Esophagus squamous epithelium (tissue), 5 donors: ENCODE measurements at places on chromosomes 5 and 9. TPM values are rescaled to one million over a fixed set of nuclear protein-coding genes. Genes with fewer than 3 reads are reported as not detected.

GRCh38 chr5:172335721-172336120 is 52.2 kb upstream of the UBTD2 start:
- H3K27me3 ChIP-seq = no peaks in the 10 kb centered on the region
- no peak for DNase-seq
- H3K4me3 ChIP-seq = no peak overlapping the region
- H3K27ac ChIP-seq = no peak overlapping the region
- H3K36me3 ChIP-seq = peaks cover 50% of the 10 kb centered on the region

DNA sequence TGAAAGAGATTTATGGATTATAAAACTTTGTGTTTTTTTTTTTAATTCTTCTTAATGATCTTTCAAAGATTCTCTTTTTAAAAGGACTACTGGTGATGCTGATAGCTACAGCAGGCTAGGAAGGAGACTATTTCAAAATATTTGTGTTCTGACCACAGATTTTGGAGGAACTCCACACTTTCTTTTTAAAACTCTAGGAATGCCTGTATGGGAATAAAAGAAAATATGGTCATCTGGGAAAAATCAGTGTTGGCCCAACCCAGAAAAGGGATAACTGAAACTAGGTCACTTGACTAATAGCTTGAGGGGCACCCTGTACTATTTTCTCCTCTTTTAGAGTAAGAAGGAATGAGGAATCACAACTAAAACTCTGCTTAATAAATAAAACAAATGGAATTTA is 97.6 kb upstream of the ADAMTS19 start:
- no peak overlapping the region for H3K27ac ChIP-seq
- H3K4me1 ChIP-seq = no peaks in the 10 kb centered on the region
- no peaks in the 10 kb centered on the region for H3K27me3 ChIP-seq

DNA sequence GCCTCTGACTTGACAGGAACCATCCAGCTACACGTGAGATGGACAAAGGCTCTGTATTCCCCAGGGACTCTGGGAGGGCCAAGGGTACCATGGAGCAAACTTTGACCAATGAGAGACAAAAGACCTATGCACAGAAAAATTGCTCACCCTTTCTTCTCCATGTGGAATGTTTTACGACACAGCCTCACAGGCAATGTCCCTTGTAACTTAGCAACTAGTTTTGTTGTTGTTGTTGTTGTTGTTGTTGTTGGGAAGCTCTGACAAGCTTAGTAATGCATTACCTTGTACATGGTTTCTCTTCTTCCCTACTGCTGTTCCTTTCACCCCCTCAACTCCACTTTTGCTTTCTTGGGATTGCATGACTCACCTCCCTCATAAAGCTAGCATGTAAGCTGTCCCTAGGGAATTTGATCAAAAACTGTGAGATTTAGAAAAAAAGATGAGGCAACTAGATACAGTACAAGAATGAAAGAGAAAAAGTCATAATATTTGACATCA is 550.9 kb downstream of the RAB3C start:
- H3K36me3 ChIP-seq = no peaks in the 10 kb centered on the region
- no peaks in the 10 kb centered on the region for H3K4me1 ChIP-seq
- no peak for DNase-seq

DNA sequence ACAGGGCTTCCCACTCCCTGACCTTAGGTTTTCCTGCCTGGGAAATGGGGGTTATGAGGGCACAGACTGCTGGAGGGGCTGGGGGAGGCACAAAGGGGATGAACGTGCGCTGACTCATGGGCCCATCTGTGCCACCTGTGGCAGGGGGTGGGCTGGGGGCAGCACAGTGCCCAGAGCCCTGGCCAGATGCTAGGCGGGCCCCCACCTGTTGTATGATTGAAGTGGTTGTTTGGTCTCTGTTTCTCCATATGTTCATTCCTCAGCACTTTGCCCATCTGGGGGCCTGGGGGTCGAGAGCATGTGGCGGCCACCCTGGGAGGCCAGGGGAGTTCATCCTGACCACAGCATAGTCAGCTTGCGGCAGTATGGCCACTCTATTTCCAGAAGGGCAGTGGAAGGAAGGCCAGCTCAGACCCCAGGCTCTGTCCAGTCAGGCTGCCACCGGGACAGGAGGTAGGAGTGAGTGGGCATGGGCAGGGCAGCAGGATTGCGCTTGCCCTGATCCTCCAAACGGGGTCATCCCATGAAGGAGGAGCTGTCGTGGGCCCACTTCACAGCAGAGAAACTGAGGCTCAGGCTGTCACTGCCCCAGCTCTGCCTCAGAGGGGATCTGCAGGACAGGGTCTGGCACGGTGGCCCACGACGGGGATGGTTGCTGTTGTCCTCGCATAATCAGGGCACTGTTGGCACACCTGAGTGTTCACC is 841 bp upstream of the NINJ1 start:
- peak overlapping the region; percentile 97 for H3K27ac ChIP-seq
- no peaks in the 10 kb centered on the region for H3K36me3 ChIP-seq
- DNase-seq = no peak
- peak overlapping the region; percentile 69 for H3K4me3 ChIP-seq

DNA sequence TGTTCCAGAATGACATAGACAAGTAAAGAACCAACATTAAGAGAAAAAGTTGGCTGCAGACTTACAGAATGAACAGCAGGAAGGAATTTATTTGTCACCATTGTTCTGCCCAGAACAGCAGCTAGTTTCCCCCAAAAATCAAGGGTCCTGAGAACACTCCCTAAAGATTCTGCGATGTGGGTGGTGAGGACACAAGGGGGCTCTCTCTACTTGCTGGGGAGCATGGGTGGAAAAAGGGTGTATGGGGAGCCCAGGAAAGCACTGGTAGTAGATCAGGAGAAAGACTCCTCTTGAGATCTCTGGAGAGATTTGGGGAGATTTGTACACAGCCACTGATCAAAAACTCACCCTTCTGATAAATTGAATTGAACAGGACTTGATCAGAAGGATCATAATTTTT is 316.5 kb downstream of the KCTD16 start:
- H3K36me3 ChIP-seq = no peaks in the 10 kb centered on the region
- H3K4me1 ChIP-seq = no peaks in the 10 kb centered on the region
- H3K27me3 ChIP-seq = no peaks in the 10 kb centered on the region
- no peak overlapping the region for H3K4me3 ChIP-seq
- DNase-seq = no peak
- H3K27ac ChIP-seq = no peak overlapping the region

- H3K27ac ChIP-seq = no peak overlapping the region
- peaks cover 7% of the 10 kb centered on the region for H3K27me3 ChIP-seq
- no peak overlapping the region for H3K4me3 ChIP-seq
- H3K36me3 ChIP-seq = no peaks in the 10 kb centered on the region
- peaks cover 6% of the 10 kb centered on the region for H3K4me1 ChIP-seq
- no peak for DNase-seq
Observed at GRCh38 chr5:10490927-10491672, 49.4 kb downstream of the ROPN1L start.

GRCh38 chr9:134288746-134289145 is 37.5 kb upstream of the RXRA start:
- peaks cover 41% of the 10 kb centered on the region for H3K27me3 ChIP-seq
- no peak overlapping the region for H3K4me3 ChIP-seq
- no peak for DNase-seq
- no peaks in the 10 kb centered on the region for H3K36me3 ChIP-seq
- H3K27ac ChIP-seq = no peak overlapping the region

DNA sequence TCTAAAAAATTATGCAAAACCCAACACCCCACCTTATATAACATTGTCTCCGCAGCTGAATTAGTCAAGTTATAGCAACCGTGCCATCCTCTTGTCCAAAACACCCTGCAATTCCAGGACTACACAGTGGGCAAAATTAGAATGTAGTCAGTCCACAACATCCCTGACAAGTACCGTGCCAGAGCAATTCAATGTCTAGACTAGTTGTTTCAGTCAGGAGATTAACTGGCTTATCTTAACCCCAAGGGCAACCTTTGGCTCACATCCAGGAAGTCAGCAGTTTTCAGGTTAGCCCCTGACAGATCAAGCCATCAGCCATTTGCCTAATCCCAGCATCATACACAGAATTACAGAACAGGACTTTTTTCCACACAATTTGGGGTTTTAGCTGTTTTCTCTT is 240.8 kb upstream of the TMEM161B start:
- no peak for DNase-seq
- no peak overlapping the region for H3K4me3 ChIP-seq
- H3K36me3 ChIP-seq = no peaks in the 10 kb centered on the region
- no peaks in the 10 kb centered on the region for H3K27me3 ChIP-seq

DNA sequence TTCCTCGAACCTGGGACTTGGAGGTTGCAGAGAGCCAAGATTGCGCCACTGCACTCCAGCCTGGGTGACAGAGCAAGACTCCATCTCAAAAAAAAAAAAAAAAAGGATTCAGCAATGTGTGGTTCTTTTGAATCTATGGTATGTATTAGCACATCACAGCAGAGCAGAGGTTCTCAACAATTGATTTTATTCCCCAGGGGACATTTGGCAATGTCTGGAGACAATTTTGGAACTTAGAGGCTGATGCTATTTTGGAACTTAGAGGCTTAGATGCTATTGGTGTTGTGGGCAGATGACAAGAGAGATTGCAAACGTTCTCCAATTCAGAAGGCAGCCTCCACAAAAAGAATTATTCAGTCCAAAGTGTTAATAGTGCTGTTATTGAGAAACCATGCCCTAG is 115.2 kb downstream of the TMC1 start:
- DNase-seq = no peak
- H3K4me1 ChIP-seq = no peaks in the 10 kb centered on the region
- no peaks in the 10 kb centered on the region for H3K36me3 ChIP-seq
- H3K27ac ChIP-seq = no peak overlapping the region
- H3K27me3 ChIP-seq = no peaks in the 10 kb centered on the region

DNA sequence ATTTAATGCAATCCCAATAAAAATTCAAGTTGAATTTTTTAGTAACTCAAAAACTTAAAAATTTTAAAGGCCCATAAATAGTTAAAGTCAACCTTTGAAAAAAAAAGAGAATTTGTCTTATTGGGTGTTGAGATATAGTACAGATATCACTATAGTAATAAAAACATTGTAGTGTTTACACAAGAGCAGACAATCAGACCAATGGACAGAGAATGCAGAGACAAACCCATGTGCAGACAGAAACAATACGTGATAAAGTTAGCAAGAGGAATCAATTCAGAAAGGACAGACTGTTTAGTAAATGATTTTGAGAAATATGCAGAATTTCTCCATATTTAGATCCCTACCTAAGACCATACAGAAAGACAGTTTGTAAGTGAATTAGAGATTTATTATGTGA is 33.9 kb downstream of the GOLGA1 start:
- H3K4me1 ChIP-seq = no peaks in the 10 kb centered on the region
- H3K36me3 ChIP-seq = no peaks in the 10 kb centered on the region
- no peaks in the 10 kb centered on the region for H3K27me3 ChIP-seq
- no peak overlapping the region for H3K27ac ChIP-seq
- H3K4me3 ChIP-seq = no peak overlapping the region

DNA sequence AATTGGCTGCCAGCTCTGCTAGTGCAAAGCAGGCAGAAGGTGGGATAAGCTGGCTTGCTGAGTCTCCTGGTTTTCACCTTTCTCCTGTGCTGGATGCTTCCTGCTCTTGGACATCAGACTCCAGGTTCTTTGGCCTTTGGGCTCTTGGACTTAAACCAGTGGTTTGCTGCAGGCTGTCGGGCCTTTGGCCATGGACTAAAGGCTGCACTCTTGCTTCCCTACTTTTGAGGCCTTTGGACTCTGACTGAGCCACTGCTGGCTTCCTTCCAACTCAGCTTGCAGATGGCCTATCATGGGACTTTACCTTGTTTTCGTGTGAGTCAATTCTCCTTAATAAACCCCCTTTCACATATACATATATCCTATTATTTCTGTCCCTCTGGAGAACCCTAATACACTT is 1293.9 kb upstream of the CDH6 start:
- DNase-seq = no peak
- H3K36me3 ChIP-seq = no peaks in the 10 kb centered on the region
- no peak overlapping the region for H3K4me3 ChIP-seq
- no peak overlapping the region for H3K27ac ChIP-seq

DNA sequence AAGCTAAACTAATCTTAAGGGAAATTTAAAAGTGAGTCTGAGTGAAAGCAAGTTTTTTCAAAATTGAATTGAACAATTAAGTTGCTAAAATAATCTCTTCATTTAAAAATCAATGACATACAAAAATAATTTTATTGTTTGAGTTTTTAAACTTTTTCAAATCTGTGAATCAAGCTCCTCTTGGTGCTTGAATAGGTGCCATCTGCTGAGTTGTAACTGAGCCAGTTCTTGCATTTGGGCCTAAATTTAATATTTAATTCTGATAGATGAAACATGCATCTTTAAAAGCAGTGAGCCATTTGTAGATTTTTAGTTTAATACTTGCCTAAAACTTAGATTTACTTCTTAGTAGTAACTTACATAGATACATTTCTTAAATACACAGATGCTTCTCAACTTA is 31.8 kb downstream of the SPATA31D1 start:
- H3K4me3 ChIP-seq = no peak overlapping the region
- no peaks in the 10 kb centered on the region for H3K27me3 ChIP-seq
- H3K27ac ChIP-seq = no peak overlapping the region

DNA sequence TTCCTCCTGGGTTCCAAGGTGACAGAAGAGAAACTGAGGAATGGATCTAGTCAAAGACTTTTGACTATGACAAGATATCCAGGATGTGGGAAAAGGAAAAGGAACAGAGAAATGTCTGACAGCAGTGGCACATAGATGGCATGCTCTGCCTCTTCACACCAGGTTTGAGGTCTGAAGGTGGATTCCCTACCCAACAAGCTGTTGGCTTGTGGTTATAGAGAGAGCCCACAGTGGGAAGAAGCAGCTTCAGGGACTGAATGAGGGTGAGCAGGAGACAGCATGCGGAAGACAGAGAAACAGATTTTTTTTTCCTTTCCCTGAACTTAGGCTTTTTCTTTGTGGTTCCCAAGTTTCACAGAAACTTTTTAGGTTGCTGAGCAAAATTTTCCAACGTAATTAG is 20.6 kb downstream of the IFNW1 start:
- H3K27ac ChIP-seq = no peak overlapping the region
- no peaks in the 10 kb centered on the region for H3K27me3 ChIP-seq
- H3K4me1 ChIP-seq = no peaks in the 10 kb centered on the region
- DNase-seq = no peak
- no peaks in the 10 kb centered on the region for H3K36me3 ChIP-seq

GRCh38 chr9:87875831-87876545 is 6.7 kb upstream of the SPATA31E1 start:
- H3K27ac ChIP-seq = no peak overlapping the region
- H3K36me3 ChIP-seq = no peaks in the 10 kb centered on the region
- H3K4me3 ChIP-seq = no peak overlapping the region
- H3K27me3 ChIP-seq = no peaks in the 10 kb centered on the region
- no peak for DNase-seq

- no peaks in the 10 kb centered on the region for H3K27me3 ChIP-seq
- no peak for DNase-seq
- H3K27ac ChIP-seq = peak overlapping the region; percentile 58
- H3K4me3 ChIP-seq = no peak overlapping the region
Observed at GRCh38 chr5:179608131-179608581, 15.3 kb downstream of the HNRNPH1 start.

IRX1 gene
- total RNA-seq = not detected

IFNA2 gene
- not detected for total RNA-seq

ABLIM3 gene
- total RNA-seq = 10.6 TPM

ROR2 gene
- 6.0 TPM for total RNA-seq

FLT4 gene
- 13.5 TPM for total RNA-seq

GRM6 gene
- not detected for total RNA-seq

LECT2 gene
- total RNA-seq = not detected
